ENCODE measurements at places on chromosomes 11 and 22.

DNA sequence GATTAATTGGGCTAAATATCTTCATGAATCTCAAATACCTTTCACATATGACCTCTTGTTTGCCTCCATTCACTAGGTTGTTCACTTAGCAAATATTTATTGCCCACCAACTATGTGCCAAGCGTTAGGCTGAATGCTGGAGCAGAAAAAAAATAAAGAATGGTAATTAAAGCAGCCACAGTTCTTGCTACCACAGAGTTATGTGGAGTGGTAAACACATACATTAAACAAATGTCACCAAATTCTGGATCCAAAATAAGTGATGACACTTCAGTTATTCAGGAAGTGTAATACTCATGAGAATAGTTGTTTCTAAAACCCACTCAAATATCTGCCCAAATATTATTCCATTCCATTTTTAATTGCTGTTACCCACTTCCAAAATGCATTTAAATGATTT lies 128.4 kb downstream of the GRIA4 start:
- no peak for DNase-seq

DNA sequence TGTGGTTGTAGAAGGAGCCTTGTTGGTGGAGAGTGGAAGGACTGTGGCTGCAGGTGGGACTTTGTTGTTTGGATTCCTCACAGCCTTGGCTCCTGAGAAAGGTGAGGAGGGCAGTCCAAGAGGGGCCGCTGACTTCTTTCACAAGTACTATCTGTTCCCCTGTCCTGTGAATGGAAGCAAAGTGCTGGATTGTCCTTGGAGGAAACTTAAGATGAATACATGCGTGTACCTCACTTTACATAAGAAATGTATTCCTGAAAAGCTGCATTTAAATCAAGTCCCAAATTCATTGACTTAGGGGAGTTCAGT lies 2.4 kb downstream of the FUT4 start:
- DNase-seq = no peak

- no peak for DNase-seq
Observed at GRCh38 chr22:35596821-35597220, 20.3 kb downstream of the MB start.

DNA sequence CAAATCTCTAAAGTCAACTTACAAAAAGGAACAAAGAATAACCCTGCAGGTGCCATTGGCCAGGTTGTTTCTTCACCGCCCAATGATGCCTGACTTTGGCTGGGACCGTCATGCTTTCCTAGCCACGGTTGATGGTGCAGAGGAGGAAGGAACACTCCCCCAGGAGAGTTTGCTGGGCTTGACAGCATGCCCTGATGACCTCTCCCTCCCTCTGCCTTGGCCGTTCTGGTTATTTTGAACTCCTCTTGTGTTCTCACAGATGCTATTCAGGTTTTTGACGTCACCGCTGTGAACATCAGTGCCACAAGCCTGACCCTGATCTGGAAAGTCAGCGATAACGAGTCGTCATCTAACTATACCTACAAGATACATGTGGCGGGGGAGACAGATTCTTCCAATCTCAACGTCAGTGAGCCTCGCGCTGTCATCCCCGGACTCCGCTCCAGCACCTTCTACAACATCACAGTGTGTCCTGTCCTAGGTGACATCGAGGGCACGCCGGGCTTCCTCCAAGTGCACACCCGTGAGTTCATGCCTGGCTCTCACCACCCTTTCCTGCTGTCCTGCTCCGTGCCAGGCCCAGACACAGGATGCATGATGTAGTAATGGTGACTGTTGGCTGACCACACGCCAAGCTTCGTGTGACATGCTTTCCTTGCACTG lies 89.0 kb upstream of the OR4B1 start:
- DNase-seq = no peak

GRCh38 chr11:62671236-62671607 lies 251 bp upstream of the UQCC3 start:
- no peak for DNase-seq

GRCh38 chr11:61028135-61028729 lies 56.8 kb downstream of the CD6 start:
- DNase-seq = no peak

DNA sequence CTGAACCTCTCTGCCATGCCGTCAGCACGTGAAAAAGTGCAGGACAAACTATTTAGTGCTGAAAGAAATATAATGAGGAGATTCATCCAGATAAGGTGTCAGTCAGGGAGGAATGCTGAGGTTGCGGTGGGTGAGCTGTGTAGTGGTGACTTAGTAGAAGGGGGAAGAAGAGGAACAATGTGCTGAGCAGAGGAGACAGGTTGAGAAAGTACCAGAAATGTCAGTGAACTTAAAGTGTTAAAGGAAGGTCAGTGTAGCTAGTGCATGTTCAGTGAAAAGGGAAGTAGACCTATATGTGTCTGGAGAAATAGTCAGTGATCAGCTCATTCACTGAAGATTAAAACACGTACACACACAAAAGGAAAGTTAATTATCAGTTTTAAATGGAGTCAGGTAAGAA lies 237.6 kb upstream of the CCDC179 start:
- no peak for DNase-seq

- no peak for DNase-seq
Observed at GRCh38 chr22:40009292-40009774, 14.6 kb downstream of the FAM83F start.

DNA sequence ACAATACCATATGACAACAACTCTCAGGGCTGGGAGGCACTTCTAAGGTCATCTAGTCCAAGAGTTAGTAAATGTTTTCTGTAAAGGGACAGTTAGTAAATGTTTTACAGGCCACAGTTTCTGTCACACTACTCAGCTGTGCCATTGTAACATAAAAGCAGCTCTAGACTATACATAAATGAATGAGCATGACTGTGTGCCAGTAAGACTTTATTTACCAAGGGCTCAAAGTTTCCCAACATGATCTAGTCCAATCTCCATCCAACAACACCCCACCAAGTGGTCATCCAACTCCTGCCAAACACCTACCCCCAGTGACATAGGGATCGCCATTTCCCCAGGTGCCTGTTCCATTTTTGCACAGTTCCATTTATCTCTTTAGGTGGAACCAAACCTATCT lies 12.1 kb downstream of the SERGEF start:
- no peak for DNase-seq

DNA sequence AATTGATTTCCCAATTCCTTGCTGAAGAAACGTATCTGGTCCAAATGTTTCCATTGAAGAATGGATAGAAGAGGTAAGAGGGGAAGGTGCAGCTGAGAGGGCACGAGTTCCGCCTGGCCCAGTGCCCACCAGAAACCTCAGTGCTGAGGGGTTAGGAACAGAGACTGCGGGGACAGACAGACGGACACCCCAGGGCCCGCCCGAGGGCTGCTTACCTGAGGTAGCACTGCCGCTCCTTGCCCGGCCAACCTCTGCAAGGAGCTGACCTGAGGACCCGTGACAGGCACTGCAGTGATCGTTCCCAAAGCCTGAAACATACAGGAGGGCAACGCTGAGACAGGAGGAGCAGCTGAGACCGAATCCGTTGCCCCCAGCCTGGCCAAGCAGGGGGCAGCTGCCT lies 89.6 kb downstream of the PHF21B start:
- DNase-seq = no peak

DNA sequence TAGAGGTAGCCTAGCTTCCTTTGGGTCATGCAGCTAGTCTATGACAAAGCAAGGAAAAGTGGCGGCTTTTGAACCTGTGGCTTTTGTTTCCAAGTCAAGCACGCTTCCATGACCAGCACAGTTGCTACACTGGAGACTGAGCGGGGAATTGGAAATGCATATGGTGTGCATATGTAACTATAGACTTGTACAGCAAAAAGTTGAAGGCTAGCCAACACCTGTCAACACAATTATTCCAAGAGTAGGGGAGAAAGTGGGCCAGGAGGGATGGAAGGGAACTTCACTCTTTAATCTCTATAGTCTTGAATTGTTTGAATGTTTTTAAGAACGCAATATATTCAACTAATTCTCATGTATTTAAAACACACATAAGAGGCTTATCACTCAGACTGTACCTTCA lies 218.5 kb upstream of the CADM1 start:
- DNase-seq = no peak

DNA sequence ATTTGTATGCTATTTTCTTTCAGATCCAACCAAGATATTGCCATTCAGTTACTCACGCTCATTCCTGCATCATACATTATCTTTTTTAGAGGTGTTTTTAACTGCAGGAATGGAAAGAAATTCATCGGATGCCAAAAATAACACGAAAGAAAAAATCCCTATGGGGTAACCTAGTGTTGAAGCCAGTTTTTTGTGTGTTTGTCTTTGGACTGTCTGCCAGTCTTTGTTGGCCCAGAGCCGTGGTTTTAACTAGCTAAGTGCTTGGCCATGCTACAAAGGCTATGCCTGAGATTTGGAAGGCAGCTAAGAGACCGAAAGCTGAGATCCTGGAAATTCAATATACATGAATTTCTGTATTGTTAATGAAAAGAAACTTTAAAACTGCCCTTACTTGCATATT lies 309.8 kb upstream of the CNTN5 start:
- DNase-seq = no peak

DNA sequence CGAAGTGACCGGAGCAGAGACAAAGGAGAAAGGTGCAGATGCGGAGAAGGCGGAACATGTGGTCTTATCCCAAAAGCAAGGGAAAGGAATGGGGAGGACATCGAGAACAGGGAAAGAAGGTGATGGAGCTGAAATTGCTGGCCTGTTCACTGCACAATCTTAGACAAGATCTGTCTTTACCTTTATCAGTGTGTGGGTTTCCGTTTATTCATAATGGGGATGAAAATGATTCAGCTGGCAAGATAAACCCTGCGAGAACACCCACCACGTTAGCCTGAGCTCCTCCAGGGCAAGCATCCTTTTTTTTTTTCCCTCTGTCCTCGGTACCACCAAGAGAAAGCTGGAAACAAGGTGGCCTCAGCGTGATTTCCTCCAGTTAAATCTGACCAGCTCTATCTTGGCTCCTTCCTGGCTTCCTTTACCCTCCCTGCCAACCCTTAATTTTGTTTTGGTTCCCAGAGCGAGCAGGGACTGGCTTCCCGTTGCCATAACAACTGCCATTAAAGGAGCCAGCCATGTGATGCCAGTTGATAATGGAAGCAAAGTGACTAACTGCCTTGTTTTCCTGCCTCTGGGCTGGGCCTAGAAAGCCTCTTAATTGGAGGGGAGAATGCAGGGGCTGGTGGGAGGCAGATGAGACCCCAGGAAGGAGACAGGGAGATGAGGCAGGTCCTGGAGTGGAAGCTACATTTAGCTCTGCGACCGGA lies 4.2 kb downstream of the SGSM1 start:
- DNase-seq = no peak

DNA sequence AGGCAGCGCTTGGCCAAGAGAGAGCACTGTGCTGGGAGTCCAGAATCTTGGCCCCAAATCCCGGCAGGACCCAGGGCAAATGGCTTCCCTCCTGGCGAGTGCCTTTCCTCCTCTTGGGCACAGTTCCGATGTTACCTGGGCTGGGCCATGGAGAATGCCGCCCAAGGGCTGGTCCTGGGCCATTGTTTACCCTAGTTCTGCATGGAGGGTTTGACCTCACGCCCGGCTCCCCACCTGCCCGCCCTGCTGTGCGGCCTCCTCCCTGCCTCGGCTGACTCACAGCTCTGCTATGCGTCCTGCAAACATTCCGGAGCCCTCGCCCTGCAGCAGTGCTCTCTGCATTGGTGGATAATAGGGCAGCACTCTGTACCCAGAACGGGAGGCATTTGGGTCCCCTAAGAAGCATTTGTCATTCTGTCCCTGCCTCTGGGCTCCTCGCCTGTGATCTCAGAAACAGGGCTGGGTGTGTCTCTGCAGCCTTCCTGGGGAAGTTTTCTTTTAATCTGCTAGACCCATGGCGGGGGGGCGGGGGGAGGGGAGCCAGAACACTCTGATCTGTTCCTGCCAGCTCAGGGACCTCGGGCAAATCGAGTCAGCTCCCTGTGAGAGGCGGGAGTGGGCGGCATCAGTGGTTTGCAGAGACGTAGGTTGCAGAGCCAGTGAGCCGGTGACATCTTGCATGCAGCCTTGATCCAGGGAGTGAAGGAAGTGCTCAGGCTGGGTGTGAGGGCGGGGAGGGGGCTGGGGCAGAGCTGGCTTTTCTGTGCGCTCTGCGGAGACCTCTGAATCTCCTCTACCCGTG lies 32.9 kb upstream of the SMIM38 start:
- peak; percentile 82 for DNase-seq

- DNase-seq = no peak
Observed at GRCh38 chr22:33854724-33855123, 65.6 kb downstream of the LARGE1 start.

GRCh38 chr11:129996113-129996870 lies 6.3 kb downstream of the PRDM10 start:
- no peak for DNase-seq

- DNase-seq = no peak
Observed at GRCh38 chr11:93532281-93532789, 10.9 kb downstream of the SMCO4 start.

DNA sequence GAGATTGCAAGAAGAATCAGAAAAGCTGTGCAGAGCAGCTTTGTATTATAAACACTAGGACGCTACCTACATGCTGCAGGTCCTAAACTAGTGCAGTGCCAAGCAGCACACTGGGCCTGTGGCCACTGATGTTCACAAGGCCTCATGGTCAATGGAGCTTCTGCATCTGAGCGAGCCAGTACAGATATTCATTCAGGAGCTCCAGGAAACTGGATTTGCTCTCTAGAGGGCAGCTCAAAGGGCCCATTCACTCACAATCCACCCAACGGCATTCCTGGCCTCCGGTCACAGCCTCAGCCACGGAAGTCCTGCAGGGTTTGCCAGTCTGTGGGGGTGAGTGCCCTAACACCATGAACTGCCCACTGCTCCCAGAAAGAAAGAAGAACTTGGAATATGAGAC lies 5.8 kb upstream of the TBC1D10A start:
- DNase-seq = no peak

DNA sequence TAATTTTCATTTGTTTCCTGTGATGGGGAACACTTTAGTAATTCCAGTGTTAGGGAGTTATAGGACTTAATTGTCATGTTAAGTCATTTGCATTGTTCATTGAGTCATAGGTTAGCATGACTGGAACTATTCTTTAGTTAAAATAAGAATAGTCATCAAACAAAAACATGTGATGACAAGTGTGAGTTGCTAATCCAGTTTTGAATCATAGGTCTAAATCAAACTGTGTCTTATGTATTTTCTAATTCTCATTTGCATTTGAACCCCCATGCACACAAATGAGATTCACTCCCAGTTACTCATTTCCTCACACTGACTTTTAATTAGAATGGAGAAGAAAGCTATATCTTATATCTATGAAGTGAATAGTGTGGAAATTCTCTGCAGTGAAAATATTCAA lies 405.6 kb downstream of the LRRC4C start:
- DNase-seq = no peak

DNA sequence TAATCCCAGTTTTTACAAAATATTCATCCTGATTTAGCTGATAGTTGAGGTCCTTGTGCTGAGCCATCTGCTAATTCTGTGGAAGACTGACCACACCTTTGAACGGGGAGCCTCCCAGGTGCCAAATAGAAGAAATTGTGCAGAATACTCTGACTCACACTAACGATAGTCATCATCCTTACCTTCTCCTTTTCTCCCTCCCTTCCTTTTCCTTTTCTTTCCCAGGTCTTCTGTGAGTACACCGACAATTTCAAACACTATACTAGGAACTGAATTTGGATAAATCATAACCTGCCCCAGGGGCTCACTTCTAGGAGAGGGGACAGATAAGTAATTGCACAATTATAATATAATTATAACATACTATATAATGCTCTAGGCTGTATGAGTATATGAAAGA lies 73.1 kb upstream of the CTSC start:
- no peak for DNase-seq

- no peak for DNase-seq
Observed at GRCh38 chr22:35329114-35329847, 29.6 kb downstream of the TOM1 start.
